MV-4-11 (cell line): ENCODE measurements at places on chromosomes 5 and 9.
A peak's percentile ranks its signal among the peaks of the same experiment; 100 is the strongest.

- no peak for DNase-seq
Measured at GRCh38 chr9:89603767-89604665, 796 bp upstream of the GADD45G start.

DNA sequence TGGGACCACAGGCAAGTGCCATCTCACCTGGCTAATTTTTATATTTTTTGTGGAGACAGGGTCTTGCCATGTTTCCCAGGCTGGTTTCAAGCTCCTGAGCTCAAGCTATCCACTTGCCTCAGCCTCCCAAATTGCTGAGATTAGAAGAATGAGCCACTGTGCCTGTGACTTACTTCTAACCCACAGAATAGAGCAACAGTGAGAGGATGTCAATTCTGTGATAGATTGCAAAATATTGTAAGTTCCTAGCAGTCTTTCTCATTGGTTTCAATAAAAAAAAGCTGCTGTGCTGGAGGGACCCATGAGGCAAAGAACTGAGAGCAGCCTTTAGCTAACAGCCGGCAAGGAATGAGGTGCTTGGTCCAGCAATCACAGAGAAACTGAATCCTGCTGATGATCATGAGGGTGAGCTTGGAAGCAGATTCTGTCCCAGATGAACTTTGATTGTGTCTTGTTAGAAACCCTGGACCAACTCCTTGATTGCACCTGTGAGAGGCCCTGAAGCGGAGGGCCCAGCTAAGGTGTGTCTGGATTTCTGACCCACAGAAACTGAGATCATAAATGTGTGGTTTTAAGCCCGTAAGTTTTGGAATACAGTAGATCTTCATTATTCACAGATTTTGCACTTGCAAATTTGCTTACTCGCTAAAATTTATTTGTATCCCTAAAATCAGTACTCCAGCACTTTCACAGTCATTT lies 149.7 kb downstream of the GCNT1 start:
- peak; percentile 45 for DNase-seq

- no peak for DNase-seq
Measured at GRCh38 chr9:107636571-107637381, 147.2 kb upstream of the KLF4 start.

DNA sequence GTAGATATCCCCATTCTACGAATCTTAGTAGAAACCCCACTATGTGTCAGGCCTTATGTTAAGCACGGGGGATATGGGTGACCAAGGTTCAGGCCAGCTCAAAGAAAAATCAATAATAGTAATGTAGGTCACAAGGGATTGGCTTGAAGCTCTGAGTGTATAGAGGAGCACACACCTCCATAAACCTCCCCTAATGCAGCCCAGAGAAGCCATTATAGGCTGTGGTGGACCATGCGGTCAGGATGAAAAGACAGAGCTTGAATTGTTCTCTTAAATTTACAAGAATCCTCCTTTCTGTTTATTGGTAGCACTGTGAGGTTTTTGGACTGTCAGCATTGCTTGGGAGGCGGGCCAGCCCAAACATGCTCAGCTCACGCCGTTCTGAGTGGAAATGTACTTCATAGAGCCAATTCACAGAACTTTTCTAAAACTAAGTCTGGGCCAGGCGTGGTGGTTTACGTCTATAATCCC lies 9.1 kb downstream of the PDE6A start:
- DNase-seq = no peak

DNA sequence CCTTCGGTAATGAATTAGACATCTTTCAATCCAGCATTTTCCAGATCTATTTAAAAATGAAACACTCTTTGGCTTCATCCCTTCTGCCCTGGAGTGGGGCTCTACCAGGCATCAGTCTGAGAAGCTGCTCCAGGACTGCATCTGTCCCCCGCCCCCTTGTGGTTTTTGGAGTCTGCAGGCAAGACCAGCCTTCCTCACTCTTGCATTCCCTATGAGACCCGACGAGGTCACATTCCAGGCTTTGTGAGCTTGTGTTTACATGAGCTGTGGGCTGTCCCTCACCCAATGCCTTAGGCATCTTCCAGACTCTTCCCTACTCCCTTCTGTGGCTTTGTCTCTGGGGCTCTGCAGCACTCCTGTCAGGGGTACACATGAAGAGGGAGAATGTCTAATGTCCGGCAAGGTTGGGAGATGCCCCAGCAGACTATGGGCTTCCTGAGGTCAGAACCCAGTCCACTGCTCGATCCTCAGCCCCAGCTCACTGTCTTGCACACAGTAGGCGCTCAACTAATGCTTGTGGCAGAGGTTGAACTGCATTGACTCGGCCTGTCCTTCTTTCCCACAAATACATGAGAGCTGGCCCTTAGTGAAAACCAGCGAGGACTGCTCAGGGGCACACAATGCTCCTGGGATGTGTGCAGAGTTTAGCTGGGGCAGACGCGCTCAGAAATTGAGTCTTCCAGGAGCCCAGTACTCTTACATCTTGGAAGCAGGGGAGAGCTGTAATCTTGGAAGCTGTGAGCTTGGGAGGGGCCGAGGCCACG lies 11.7 kb upstream of the GADD45G start:
- DNase-seq = no peak

- no peak for DNase-seq
Measured at GRCh38 chr9:135280666-135281065, 193.2 kb downstream of the OLFM1 start.

- no peak for DNase-seq
Measured at GRCh38 chr5:66829358-66829674, 233.1 kb downstream of the MAST4 start.

GRCh38 chr9:128841694-128842492 lies 12.3 kb upstream of the SPOUT1 start:
- no peak for DNase-seq

DNA sequence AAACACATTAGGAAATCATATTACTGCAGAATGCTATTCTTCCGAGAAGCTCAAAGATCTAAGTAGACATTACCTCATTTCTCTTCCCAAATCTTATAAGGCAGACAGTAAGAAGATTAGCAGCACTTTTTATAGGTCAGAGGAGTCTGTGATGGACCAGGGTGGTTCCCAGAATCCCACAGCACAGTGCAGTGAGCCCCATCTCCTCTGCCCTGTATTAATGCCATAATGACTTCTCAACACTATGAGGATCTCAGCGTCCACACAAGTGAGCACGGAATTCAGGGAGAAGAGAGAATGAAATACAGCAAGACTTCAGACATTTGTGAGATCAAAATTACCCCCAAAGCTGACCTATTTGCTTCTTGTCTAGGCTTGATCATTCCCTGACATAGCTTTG lies 49.9 kb downstream of the PRUNE2 start:
- DNase-seq = no peak

DNA sequence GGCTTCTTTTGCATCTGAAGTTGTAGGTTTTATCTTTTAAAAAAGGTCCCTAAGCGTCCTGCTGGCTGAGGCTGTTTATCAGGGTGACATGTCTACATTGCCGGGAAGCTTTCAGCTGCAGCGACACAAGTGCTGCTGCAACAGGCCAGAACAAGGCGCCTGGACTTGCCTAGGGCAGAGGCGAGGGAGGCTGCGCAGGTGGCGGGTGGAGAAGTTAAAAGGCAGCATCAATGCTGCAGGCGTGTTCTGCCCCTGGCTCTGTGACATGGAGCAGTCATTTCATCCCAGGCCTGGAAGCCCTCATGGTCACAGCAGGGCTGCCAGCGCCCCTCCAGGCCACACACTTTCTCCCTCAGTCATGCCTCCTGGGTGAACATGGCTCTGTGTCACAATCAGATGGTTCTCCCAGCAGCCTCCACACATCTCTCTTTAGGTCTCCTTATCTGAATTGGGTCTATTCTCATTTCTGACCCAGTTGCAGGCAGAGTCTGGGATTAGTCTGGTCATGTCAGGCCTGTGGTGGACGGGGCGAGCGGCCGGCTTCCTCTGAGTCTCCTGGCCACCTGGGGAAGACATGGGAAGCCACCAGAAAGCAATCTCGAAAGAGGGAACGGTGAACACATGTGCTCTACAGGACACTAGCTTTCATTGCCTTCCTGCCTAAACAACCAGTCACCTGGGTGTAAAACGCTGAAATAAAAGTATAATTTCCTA lies 41.3 kb downstream of the IRX2 start:
- DNase-seq = no peak

DNA sequence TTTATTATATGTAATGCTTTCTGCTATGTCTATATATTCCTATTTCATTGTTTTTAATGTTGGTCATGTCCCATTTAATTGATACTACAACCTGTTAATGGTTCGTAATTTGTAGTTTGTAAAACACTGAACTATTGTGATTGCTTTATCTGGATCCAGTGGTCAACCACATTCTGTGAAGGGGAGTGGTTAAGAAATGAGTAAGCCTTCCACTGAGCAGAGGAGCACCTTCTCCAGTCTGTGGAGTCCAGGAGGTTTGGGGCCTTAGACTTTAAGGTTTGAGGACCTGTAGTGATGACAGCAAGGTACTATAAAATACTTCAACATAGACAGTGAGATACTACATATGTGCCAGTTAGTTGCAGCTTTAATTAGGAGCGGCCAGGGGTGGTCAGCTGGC lies 67.7 kb upstream of the RAD23B start:
- no peak for DNase-seq

GRCh38 chr5:132822650-132823480 lies 7.6 kb downstream of the SHROOM1 start:
- DNase-seq = no peak

DNA sequence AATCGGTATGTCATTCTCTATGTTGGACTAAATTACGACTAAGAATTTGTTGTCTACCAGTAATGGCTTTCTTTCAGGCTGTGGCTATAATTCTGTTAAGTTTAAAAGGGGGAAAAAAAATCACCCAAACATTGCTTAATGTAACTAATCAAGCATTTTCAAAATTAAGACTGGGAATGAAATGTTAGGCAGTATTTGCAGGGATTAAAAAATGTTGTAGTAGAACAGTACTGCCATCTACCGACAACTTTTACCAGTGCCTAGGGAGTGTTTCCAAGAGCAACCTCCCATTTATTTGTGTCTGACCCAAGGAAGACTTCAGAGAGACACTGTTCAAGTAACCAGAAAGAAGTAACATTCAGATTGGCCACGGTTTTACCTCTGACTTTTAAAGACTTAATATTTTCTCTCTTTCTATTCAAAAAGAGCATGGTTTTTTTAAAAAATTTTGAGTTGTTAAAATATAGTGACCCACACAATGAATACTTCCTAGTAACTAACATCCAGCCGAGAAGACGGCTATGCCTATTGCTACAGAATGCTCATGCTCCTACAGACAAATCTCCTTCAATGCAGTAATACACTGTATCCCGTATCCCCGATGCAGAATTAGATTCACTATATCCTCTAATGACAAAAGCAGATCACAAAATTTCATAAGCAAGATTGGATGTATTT lies 92.4 kb downstream of the ARL15 start:
- DNase-seq = peak; percentile 50

DNA sequence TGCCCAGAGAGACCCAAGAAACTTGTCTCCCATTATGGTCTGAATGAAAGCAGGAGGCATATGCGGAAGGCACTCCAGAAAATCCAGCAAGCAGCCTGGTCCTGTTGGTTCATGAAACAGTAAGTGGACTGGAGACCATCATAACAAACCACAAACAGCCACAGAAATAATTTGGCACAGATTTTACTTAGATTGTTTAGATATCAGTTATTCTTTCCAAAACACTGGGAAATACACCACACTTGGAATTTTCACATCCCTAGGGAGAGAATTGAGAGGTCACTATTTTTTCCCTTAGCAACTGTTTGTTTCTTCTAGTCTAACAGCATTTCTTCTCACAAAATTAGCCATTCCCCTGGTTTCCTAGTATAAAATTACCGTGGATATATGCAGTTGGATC lies 300.8 kb downstream of the OSTF1 start:
- DNase-seq = no peak

DNA sequence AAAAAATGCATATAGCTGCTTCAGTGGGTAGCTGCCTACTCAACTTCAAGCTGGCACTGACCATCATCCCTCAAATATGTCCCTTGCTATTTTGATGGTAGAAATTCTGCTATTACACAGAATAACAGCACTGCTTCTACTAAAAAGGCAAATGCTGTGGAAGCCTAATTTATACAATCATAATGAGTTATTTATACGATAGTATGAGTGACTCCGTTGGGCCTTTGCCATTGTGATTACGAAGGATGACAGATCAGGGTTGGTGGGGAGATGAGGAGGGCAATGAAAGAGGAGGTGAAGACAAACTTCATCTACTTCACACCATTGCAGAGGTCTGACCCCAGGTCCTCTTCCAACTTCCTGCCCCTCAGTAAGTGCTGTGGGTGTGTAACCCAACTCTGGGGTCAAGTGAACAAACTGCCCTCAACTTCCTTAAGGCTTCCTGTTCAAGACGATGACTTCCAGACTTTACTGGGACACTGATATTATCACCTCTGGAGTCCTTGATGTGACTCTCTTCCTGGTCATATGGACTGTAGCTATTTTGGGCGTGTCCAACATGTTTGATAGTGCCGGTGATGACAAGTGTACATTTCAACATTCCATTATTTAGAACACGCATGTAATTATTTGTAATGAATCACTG lies 74.1 kb upstream of the RPS23 start:
- DNase-seq = no peak

DNA sequence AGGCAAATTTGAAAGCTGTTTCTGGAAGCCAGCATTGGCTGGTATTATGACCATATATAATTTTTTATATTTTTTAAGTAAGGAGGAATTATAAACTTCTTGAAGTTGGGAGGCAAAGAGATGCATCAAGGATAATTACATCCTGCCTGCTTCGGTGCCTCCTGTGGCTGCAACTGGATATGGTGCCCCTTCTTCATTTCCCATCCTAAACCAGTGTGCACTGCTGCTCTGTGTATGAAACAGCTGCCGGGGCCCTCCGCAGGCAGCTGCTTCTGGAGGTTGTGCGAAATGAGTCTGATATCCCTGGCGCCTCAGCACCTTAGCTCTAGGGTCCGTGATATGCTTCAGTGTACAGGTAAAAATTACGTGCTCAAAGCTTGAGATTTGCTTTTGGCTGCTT lies 304.2 kb downstream of the ENC1 start:
- DNase-seq = no peak

DNA sequence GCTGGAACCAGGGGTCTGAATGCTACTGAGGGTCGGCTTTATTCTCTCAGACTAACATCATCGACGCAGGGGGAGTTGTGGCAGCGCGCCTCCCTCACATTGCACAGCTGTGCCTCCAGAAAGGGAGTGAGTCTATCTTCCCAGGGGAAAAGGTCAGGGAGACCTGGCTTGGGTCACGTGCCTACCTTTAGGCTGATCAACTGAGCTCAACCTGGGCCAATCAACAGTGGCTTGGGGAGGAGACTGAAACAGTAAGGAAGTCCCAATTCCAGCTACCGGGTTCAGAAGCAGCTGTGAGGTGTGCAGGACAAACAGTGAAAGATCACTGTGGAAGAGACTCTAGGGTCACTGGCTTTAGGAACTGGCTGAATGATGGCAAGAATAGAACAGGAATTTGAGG lies 14.3 kb downstream of the SNX30 start:
- DNase-seq = no peak

DNA sequence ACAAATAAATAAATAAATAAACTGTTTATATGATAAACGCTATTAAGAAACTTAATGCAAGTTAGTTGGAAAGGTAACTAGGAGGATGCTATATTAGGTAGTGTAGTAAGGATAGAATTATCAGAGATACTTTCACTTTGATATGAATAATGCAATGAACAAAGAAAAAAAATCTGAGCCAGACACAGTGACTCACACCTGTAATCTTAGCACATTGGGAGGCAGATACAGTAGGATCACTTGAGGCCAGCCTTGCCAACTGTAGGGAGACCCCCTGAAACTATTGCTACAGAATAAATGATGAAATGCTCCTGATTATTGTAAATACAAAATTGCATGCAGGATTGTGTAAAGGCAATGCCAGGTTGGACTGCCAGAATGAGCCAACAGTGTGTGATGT lies 109.2 kb downstream of the ANXA2R start:
- no peak for DNase-seq
